Stimulated activated CD8-positive, alpha-beta memory T cell treated with anti-CD3 and anti-CD28 coated beads, Interleukin-4, amount 100 ng/mL, for 24 hours (primary cell): ENCODE measurements at places on chromosomes 12 and 14.

DNA sequence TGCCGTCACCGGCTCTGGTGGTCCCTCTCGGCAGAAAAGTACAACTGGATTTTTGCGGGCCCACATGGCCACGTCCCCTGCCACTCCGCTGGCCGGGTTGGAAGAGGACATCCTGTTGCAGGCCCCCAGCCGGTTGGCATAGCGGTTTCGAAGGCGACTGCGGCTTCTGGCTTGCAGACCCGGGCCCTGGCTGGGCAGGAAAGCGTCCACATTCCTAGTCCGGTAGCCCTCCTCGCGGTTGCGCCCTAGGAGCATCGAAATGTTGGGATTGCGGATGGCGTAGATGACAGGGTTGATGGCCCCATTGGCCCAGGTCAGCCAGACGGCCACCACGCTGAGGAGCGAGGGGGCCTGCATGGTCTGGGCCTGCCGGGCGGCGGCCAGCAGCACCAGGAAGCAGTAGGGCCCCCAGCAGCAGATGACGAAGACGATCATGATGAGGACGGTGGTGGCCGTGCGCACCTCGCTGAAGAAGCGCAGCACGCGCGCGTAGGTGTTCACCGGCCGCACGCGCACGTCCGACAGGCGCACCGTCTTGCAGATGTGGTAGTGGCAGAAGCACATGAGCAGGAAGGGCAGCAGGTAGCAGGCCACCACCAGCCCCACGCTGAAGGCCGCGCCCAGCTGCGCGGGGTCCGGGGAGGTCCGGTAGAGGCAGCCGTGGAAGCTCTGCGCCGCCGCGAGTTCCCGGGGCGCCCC is 1.2 kb downstream of the GPR135 start:
- no peak for DNase-seq

- DNase-seq, result no peak
Measured at GRCh38 chr12:124433147-124433874, 134.1 kb downstream of the NCOR2 start.

- DNase-seq, result no peak
Measured at GRCh38 chr12:97985834-97986233, 523.2 kb downstream of the RMST start.

DNA sequence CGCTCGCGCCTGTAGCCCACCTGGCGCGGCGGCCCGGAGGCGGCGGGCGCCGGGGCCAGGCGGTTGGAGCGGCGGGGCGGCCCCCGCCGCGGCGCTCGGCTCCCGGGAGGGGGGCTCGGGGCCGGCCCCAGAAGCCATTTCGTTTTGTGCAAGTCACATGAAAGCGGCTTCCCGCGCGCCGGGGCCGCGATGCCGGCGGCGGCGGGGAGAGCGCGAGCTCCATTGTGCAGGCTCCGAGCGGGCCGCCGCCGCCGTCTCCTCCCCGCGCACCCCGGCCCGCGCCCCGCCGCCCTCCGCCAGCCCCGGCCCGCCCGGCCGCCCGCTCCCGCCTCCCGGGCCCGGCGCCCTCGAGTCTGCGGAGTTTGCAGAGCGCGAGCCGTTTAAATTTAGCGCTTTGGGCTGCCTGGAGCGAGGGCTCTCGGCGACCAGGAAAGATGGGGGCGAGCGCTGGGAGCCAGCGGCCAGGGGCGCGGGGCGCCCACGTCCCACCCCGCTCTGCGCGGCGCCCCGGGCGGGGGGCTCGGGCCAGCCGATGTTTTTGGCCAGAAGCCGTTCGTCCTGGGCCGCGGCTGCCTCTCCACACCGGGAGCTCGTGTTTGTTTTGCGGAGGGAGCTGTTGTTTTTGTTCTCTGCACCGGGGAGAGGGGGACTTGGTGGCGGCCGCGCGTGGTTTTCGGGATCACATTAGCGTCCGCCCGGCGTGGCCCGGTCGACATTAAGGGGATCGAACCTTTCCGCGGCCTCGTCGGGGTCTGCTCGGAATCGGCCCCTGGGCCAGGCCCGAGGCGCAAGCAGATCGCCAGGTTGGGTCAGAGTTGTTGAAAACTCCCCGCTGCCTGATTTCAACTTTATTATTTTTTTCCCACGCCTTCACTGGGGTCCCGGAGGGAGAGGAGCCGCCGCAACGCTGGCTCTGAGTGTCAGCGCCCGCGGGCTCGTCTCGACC is 982 bp downstream of the BCL7A start:
- no peak for DNase-seq

GRCh38 chr14:31717294-31718085 is 156.3 kb downstream of the NUBPL start:
- no peak for DNase-seq
